ENCODE measurements at places on chromosomes 16 and 17. TPM values are rescaled to one million over a fixed set of nuclear protein-coding genes. Genes with fewer than 3 reads are reported as not detected.
A peak's percentile ranks its signal among the peaks of the same experiment; 100 is the strongest.

DNA sequence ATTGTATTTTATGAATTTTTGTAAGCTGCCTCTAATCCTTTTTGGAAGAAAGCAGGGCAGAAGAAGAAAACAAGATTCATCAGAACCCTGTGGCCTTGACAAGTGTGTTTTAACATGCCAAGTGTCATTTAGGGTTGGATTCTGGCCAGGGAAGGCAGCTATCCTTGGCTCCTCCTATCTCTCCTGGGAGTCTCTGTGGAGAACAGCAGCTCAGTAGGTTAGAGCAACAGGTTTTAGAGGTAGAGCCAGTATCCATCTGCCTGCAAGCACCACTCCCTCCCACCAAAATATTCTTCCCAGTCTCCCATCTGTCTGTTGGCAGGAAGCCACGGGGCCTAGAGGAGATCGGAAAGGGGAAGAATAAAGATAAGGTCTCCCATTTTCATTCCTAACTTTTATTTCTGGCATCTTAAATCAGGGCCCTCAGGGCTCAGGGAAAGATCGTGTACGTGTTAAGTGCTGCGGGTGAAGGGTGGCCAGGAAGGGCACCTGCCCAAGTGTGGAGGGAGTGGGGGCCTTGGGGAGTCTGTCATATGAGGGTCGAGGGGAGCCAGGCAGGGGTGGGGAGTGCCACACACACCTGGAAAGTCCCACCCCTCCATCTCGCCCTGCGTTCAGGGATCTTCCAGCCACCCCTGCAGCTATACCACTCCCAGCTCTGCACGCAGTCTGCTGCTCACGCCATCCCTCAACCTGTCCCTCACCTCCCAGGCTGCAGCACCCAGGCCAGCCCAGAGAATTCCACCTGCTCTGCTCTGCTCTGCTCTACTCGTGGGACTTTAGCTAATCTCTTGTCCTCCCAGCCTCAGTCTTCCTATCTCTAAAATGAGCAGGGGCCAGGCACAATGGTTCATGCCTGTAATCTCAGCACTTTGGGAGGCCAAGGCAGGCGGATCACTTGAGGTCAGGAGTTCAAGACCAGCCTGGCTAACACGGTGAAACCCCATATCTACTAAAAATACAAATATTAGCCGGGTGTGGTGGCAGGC lies 17.1 kb upstream of the CPSF4L start:
- H3K36me3 ChIP-seq = no peaks in the 10 kb centered on the region
- H3K4me1 ChIP-seq = peaks cover 11% of the 10 kb centered on the region
- H3K27me3 ChIP-seq = no peaks in the 10 kb centered on the region
- no peak overlapping the region for H3K27ac ChIP-seq

DNA sequence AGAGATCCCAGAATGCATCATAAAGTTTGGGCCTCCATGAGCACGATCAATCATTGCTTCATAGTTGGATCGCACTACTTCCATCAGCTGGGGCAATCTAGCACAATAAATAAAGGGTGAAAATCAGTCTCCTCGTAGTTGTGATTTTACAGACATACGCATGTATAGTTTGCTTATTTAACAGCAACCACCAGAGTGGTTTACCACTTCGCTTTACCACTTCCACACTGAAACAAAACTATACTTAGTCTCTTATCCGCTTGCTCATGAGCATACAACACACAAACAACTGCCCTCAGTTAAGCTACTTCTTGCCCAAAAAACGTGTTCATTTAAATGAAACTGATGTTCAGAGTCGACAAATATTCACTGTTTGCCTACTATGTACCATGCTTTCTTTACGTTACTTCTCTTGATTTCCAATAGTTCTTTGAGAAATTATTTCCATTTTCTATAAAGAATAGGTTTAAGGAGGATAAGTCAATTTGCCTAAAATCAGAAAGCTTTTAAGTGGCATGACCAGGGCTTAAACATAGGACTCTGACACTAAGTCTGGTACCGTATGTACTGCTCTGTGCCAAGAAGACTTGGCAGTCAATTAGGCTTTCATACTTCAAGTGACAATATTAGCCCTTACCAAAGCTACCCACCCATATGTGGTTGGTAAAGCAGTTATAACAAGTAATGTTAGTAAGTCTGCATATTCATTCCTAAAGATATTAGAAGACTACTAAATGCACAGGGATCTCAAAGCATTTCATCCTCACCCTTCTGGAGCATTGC lies 22.0 kb downstream of the SETD6 start:
- DNase-seq = no peak
- H3K36me3 ChIP-seq = peaks cover 89% of the 10 kb centered on the region
- H3K27ac ChIP-seq = no peak overlapping the region

DNA sequence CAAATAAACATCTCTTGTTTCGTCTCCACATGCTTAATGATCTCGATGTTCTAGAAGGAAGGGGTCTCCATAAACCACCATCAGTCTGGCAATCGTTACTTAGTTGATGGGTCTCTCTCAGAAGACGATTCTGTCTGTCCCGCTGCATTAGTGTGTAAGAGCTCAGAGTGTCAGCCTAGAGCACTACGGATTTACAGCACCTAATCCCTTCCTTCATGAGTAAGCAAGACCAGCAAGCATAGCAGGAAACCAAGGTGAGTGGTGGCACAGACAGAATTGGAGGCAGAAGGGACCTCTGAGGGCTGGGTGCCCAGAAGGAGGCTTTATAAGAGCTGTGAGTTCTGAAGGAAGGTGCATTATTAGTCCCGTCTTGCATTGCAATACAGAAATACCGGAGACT lies 440.1 kb downstream of the RBFOX1 start:
- no peaks in the 10 kb centered on the region for H3K4me1 ChIP-seq
- DNase-seq = no peak
- no peaks in the 10 kb centered on the region for H3K36me3 ChIP-seq
- no peak overlapping the region for H3K27ac ChIP-seq
- no peaks in the 10 kb centered on the region for H3K27me3 ChIP-seq

- peaks cover 4% of the 10 kb centered on the region for H3K36me3 ChIP-seq
- no peaks in the 10 kb centered on the region for H3K27me3 ChIP-seq
- no peak for DNase-seq
- no peak overlapping the region for H3K4me3 ChIP-seq
Measured at GRCh38 chr16:67773099-67773498, 33.3 kb downstream of the RANBP10 start.

GRCh38 chr17:55730808-55731207 lies 8.1 kb upstream of the TMEM100 start:
- no peak overlapping the region for H3K4me3 ChIP-seq
- no peaks in the 10 kb centered on the region for H3K36me3 ChIP-seq
- no peak for DNase-seq
- peaks cover 65% of the 10 kb centered on the region for H3K4me1 ChIP-seq
- H3K27me3 ChIP-seq = no peaks in the 10 kb centered on the region

- H3K36me3 ChIP-seq = no peaks in the 10 kb centered on the region
- DNase-seq = no peak
- no peaks in the 10 kb centered on the region for H3K4me1 ChIP-seq
- H3K4me3 ChIP-seq = no peak overlapping the region
- H3K27me3 ChIP-seq = no peaks in the 10 kb centered on the region
Measured at GRCh38 chr16:63458846-63459245, 1422.6 kb upstream of the CDH8 start.

NDEL1 gene
- 69.8 TPM for total RNA-seq

CDH3 gene
- total RNA-seq = 0.36 TPM

OR1F1 gene
- total RNA-seq = not detected

MYH3 gene
- 1.8 TPM for total RNA-seq

SYCE1L gene
- total RNA-seq = not detected

- no peaks in the 10 kb centered on the region for H3K4me1 ChIP-seq
- no peak overlapping the region for H3K4me3 ChIP-seq
- H3K36me3 ChIP-seq = no peaks in the 10 kb centered on the region
- H3K27ac ChIP-seq = no peak overlapping the region
- no peak for DNase-seq
- peaks cover 37% of the 10 kb centered on the region for H3K27me3 ChIP-seq
Measured at GRCh38 chr17:65155622-65156021, 18.5 kb downstream of the RGS9 start.

GRCh38 chr16:72876221-72876620 lies 171.7 kb downstream of the ZFHX3 start:
- H3K27ac ChIP-seq = peak overlapping the region; percentile 95
- H3K36me3 ChIP-seq = no peaks in the 10 kb centered on the region
- peaks cover 40% of the 10 kb centered on the region for H3K4me1 ChIP-seq
- no peaks in the 10 kb centered on the region for H3K27me3 ChIP-seq
- DNase-seq = peak; percentile 93

RPRML gene
- total RNA-seq = not detected

HOXB6 gene
- total RNA-seq = 0.59 TPM

DNA sequence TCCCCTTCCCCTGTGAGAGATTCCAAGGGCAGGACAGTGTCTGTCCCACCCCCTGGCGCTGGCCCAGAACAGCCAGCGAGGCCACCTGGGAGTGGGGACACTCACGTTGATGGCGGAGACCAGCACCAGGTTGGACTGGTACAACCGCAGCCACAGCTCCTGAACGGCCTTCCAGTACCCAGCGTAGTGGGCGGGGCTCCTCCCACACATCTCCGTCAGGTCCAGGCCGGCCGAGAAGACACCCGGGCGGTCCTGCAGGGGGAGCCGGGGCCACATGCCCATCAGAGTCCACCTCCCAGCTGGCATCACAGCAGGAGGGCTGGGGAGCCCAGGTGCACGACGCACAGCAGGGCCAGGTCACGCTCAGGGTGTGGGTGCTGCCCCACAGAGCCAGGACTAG lies 7.1 kb downstream of the ECI1 start:
- no peaks in the 10 kb centered on the region for H3K4me1 ChIP-seq
- H3K36me3 ChIP-seq = peaks cover 37% of the 10 kb centered on the region
- H3K27ac ChIP-seq = no peak overlapping the region
- H3K27me3 ChIP-seq = no peaks in the 10 kb centered on the region

TNS4 gene
- total RNA-seq = under 0.01 TPM

Measured in osteoblast (primary cell).